ENCODE measurements at places on chromosomes 7 and 10.

DNA sequence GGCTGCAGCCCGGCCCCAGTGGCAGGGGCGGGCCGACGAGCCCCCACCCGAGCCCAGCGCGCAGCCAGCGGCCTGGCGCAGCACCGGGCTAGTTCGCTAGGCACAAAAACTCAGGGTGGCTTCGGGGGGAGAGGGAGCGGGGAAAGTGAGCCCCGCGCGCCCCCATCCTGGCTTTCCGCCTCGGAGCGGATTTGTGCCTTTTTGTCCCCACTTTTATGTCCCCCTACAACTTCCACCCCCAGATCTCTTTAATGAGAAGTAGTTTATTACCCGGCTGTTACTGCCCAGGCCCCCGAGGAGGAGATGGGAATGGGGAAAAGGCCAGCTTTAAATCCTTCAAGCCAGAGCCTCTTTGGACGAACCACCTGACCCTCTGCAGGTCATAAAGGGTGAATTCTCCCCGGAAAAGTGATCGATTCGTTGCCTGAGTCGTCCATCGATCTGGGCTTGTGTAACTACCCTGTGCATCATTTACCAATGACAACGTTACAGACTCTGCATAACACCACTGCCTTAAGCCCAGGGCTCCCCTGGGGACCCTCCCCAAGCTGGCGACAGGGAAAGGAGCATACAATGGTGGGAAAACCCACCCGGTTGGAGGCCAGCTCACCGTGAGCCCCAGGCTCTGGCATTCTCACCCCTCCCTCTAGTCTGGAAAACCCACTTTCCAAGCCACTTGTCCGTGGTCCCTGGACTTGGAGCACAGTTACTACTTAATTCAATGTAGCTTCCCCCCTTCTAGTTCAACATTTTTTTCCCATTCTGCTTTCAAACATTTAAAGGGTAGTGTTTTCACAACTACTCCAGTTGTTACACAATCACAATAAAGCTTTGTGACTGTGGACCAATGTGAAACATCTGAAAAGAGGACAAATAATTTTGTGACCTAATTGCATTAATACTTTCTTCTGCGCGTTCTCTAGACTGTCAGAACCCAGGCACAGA, 748 bp upstream of the SH3PXD2A start:
- DNase-seq, result no peak

- DNase-seq, result no peak
Observed at GRCh38 chr7:38448054-38448453, 174.6 kb upstream of the TARP start.

DNA sequence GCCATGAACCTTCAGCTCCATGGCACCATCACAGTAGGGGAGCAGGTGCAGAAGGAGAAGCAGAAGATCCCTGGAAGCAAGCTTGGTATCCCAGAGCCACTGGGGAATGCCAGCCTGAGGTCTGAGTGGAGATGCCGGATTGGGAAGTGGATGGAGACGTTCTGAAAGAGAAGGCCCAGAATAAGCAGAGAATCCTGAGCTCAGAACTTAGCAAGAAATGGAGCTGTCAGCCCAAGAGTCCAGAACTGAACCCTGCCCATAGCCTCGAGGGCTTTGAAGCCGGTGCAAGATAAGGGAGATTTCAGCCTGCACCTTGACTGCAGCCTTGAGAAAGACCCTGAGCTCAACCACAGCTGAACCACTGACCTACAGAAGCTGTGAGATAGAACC, 13.9 kb upstream of the GDF10 start:
- DNase-seq, result no peak

DNA sequence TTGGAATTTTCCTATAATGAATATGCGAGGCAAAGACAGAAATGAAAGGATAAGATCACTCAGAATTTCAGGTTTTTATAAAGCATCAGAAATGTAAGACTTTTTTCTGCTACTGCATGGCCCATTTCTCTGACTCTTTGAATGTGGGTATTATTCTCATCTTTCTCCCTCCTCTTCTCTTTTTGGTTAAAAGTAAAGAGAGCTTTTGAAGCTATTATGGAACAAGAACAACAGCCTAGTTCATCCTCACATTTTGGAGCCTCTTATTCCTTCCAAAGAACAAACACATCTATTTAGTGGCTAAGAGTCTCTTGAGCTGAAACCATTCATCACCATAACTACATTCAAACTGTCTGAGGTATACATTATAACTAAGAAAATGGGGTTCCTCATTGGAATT, 19.4 kb upstream of the ATRNL1 start:
- no peak for DNase-seq

GRCh38 chr7:8161364-8161828, 100.6 kb downstream of the ICA1 start:
- no peak for DNase-seq

DNA sequence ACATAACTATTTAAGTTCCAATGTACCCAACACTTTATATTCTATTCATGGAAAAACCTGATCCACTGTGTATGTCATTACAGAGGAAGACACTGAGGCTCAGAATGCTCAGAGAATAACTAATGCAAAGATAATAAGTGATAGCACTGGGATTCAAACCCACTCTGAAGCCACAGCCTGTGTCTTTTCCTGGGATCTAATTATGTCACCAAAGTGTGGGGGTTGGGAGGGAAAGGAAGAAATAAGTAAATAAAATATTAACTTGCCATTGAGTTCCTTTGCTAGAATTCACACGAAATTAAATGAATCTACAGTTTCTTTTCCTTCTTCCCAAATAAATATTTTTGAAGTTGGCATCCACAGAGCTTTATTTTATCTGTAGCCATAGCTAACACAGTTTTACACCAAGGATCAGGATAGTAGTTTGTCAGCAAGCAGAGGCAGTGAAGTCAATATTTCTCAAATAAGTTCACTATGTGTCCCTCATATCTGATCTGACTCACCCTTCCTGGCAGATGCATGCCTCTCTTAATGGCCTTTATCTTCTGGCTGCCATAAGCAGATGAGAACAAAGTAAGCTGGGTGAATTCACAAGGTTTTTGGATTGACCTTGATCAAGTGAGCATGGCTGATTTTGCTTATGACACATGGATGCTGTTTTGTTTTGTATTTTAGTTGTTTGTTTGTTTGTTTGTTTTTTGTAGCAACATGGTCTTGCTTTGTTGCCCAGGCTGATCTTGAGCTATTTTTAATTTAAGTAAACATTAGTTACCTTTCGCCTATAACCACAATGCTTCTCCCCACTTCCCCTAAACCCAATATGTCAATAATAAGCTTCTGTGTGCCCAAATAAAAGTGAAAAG, 6.3 kb downstream of the RAPGEF5 start:
- DNase-seq, result no peak

Data from activated T-helper 1 cell treated with anti-CD3 and anti-CD28 coated beads, Interleukin-2, amount 50 U/mL, for 16 hours (primary cell).